CD4-positive, alpha-beta T cell treated with Interleukin-1 beta for 1 hour (primary cell): ENCODE measurements at places on chromosomes 16 and 17.

- DNase-seq: no peak
These were observed 31.6 kb downstream of the HOXB1 start for GRCh38 chr17:48499248-48499647.

GRCh38 chr17:3754458-3755334 lies 31.0 kb downstream of the HASPIN start:
- DNase-seq: peak; percentile 88

GRCh38 chr16:81616321-81617020 lies 162.6 kb upstream of the PLCG2 start:
- DNase-seq: peak; percentile 75

DNA sequence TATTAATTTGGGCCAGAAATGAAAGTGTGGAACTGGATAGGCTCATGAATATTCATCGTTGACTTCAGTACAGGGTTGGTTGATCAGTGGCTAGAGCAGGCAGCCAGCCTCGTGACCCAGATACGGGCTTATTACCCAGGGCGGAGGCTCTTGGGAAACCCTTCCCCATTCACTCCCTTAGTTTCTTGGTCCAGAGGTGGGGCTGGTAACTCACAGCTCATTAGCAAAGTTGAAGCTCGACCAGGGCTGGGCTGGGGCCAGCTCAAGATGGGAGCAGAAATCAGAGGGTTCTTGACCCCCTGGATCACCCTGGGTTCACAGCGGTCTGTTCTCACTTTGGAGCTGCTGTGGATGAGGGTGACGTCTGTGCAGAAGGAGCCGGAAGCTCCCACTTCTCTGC lies 44.6 kb upstream of the GSE1 start:
- peak; percentile 39 for DNase-seq

DNA sequence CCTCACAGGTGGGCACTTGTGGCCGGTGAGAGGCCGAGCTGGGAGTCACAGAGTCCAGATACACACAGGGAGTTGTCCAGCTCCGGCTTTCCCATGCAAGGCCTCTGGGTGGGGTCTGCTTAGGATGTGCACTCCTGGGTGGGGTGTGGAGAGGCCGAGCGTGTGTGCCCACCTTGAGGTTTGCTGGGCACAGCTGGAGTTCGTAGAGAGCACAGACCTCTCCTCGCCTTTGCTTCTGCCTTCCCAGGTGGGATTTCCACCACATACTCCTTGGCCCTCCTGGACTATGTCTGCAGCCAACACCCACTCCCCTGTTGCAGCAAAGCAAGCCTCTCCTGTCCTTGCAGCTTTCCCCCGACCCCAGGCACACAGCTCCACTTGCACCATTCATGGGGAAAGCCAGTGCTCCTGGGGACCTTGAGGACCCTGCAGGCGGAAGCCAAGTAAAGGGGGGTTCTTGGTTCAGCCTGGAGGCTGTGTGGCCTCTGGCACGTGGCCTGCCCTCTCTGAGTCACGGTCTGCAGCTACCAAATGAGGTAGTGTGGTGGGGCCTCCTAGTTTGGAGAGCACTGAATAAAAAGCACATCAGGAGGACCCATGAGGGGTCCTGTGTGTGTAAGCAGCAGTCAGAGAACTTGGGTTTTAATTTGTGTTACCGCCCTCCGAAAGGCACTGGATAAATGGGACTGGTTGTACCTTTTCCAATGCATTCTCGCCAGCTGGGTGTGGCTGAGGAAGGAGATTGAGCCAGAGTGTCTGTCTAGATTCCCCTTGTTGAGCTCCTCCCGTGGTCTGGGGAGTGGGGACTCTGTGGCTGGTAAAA lies 31.5 kb downstream of the MPRIP start:
- DNase-seq: no peak

DNA sequence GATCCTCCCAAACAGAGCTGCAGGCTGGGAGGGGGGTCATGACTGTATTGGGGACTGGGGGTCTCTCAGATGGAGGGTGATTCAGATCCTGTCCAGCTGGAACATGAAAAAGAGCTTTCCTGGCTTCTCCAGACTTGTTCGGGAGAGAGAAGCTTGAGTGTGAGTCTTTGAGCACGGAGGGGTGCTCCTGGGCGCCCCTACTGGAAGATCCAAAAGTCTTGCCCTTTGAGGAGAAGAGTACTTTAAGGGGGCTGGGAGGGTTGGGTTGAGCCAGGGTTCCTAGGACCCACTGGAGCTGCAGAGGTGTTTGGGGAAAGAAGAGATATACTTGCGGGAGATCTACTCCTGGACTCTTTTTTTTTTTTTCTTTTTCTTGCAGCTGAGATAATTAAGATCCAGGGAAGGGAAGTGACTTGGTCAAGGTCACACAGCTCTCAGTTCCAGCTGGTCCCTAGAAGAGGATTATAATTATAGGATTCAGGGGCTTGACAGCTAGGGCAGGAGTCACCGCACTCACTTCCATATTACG lies 8.4 kb downstream of the RARA start:
- peak; percentile 57 for DNase-seq

DNA sequence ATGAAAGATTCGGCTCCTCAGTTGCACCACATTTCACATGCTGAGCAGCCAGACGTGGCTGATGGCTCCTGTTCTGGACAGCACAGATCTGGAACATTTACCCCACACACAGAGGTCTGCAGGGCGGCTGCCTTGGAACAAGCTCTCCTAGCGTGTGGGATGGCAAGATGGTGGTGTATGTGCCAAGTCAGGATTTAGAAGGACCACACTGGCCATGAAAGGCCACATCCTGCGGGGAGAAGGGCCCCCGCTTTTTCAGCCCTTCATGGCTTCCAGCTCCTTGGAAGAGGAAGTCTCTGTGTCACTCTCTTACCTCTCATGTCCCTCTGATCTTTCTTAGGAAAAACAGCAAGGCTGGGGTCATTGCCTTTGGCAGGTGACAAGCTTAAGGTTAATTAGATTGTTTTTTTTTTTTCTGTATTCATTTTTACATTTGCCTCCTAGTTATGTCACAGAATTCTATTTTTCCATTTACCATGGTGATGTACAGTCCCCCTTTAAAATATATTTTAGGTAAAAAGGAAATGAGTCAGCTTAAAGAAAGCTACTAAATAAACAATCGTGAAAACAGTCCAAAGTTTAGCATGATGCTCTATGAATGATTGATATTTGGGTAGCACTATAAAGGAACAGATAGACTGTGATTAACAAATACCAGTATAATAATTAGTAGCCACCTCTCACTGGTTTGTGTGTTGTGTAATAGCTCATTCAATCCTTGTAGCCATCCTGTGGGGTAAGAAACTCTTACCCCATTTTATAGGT lies 396.6 kb downstream of the CPPED1 start:
- DNase-seq: no peak

DNA sequence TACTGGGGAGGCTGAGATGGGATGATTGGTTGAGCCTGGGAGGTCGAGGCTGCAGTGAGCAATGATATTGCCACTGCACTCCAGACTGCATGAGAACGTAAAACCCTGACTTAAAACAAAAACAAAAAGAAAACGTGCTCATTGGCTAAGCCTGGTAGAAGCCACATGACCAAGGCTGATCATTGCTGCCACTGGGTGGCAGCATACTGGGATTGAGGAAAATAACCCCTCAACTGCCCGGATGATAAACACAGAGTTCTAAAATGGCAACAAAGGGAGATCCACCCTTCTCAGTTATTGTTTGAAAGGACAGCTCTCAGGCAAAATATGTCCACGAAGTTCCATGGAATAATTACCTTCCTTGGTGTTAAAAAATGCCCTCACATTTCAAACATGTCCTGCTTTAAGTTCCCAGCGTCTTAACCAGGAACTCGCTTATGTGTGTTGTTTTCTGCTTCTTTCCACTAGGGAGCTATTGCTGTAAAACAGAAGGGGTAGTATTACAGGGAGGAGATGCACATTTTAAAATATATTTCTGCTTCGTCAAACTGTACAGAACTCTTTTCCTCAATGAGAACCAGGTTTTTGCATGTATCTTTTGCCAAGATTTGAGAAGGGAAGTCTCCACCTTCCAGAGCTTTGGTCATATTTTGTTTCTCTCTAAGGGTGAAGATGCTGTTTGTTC lies 675.3 kb downstream of the MAF start:
- DNase-seq: peak; percentile 32

GRCh38 chr17:73401911-73402310 lies 90.1 kb upstream of the CDC42EP4 start:
- DNase-seq: peak; percentile 11

DNA sequence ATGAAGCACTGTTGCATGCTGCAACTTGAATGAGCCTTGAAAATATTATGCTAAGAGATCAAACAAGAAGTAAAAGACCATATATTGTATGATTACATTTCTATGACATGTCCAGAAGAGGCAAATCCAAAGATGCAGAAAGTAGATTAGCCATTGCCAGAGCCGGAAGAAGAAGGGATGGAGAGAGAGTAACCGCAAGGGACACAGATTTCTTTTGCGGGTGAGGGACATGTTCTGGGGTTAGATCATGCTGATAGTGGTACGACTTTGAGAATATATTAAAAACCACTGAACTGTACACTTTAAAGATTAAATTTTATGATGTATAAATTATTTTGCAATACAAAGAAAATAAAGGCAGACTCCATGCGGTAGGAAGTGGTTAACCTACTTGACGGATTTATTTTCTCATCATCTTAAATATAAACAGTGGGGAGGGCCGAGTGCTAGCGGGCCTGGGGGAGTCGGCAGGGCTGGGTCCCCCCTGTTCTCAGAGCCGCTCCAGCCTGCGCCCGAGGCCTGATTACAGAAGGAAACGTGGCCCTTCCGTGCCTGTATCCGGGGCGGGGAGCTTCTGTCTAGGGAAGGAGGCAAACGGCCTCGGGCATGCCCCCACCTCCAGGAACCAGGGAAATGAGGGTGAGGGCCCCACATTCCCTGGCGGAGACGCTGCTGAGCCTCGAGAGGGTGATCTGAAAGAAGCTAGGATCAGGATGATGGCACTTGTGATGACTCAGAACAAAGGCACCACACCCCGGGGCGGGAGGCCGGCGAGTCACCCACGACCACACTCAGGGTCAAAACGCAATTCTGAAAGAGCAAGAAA lies 48.0 kb downstream of the SHCBP1 start:
- no peak for DNase-seq

DNA sequence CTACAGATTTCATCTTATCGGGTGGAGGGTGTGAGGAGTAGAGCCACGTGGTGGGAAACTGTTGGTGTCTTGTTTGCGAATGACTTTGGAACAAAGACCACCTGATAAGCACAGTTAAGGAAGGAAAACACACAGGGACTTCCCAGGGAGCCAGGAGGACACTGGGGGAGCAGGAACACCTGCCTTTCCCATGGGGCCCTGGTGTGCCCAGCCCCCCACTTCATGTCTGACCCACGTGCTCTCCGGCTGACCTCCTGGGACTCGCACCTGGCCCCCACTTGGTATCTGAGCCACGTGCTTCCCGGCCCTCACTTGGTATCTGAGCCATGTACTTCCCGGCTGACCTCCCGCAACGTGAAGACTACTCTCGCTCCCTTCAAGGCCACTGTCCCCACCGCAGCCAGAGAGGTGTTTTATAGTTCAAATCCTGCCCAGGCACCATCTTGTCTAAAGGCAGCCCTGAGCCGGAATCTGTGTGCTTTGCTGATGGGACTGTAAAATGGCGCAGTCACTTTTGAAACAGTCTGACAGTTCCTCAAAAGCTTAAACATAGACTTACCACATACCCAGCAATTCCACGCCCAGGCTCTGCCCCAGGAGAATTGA lies 5.4 kb upstream of the CSNK1D start:
- peak; percentile 24 for DNase-seq

GRCh38 chr17:47057830-47058229 lies 78.8 kb upstream of the RPRML start:
- DNase-seq: no peak

DNA sequence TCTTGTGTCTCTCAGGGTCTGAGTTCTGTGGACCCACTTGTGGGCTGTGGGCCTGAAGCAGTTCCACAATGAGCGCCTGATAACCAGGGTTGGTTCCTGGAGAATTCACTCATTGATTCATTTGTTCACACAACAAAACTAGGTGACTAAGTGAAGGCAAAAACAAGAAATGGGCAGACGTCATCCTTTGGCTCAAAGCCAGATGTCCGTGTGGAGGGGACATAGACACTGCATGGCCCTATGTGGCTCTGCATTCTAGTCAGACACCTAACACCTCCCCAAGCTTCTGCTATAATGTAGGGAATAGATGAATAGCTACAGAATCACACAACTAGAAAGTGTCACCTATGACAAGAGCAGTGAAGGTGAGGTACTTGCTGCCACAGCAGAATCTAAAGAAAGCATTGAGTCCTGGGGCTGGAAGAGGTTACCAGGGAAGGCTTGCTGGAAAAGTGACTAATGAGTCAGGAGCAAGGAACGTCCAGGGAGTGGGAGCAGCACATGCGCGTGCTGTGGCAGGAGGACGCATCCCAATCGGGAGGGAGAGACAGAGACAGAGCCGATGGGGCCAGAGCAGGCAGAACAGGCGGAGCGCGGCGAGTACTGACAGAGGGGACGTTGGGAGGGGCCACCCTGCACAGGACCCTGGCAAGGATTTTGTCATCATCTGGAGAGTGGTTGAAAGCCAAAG lies 58.9 kb downstream of the CES1 start:
- DNase-seq: no peak

DNA sequence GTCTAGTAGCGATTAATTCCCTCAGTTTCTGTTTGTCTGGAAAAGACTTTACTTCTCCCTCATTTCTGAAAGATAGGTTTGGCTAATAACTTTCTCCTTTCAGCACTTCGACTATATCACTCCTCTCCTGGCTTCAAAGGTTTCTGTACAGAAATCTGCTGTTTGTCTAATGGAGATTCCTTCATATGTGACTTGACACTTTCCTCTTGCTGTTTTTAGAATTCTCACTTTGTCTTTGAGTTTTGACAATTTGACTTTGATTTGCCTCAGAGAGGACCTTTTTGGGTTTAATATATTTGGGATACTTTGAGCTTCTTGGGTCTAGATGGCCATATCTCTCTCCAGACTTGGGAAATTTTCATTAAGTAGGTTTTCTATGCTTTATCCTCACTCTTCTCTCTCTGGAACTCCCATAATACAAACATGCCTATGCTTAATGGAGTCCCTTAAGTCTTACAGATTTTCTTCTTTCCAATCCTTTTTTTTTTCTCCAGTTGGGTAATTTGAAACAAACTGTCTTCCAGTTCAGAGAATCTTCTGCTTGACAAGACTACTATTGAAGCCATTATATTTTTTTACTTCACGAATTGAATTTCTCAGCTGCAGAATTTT lies 7.8 kb upstream of the PRSS21 start:
- no peak for DNase-seq

DNA sequence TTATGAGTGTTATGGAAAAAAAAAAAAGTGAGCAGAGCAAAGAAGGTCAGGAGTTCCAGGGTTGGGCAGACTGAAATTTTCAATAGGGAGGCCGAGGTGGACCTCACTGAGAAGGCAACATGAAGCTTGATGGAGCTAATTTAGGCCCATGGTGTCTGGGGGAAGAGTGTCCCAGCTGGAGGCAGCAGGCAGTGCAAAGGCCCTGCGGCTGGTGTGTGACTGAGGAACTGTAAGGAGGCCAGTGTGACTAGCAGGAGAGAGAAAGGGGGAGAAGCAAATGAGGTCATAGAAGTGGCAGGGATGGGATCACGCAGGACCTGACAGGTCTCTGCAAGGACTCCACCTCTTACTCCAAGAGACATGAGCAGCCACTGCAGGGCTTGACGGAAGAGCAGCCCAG lies 10.2 kb downstream of the ARHGEF15 start:
- no peak for DNase-seq
